GM23248 (cell line): ENCODE measurements at places on chromosomes 7 and 10.

DNA sequence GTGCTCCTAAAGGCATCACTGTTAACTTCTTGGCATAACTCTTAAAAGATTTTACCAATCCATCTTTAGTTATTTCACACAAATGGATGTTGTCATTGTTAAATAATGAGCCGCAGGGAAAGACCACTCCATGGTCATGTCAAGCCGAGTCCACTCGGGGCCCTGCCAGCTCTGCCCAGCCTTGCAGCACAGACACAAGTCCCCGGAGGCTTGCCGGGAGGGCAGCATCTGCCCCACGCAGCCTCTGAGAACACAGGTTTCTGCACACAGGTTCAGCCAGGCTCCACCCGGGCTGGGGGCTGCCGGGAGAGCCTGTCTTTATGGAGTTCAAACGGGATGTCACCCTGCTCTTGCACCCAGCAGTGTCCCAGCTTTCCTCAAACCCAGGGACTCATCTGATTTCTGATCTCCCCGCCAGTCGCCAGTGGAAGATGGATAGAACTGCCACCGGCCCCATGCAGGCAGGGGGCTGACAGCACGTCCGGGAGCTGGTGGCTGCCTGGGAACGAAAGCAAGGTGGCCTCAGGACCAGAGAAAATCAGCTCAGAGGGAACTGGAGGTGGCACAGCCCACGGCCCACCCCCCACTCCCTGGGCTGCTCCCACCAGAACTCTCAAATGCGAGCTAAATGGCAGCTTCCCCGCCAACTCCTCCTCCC lies 156.2 kb downstream of the TCERG1L start:
- no peak for DNase-seq

GRCh38 chr7:5428478-5429252 lies 5.0 kb upstream of the TNRC18 start:
- DNase-seq: peak; percentile 96

DNA sequence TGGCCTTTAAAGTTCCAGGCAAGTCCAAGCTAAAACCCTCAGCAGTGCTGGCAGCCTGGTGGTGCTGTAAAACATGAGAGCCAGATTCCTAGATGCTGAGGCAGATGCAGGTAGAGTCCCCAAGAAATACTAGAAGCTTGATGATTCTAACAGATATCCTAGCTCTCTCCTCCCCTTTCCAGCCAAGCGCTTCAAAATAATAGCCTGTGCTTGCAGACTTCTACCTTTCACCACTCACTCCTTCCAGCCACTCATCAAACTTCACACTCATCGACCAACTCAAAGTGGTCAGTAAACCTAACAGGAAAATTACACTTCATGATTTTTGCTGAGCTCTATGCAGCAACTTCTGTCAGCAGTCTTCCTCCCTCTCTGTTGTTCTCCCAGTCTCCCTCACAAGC lies 50.2 kb downstream of the LMBR1 start:
- DNase-seq: no peak

DNA sequence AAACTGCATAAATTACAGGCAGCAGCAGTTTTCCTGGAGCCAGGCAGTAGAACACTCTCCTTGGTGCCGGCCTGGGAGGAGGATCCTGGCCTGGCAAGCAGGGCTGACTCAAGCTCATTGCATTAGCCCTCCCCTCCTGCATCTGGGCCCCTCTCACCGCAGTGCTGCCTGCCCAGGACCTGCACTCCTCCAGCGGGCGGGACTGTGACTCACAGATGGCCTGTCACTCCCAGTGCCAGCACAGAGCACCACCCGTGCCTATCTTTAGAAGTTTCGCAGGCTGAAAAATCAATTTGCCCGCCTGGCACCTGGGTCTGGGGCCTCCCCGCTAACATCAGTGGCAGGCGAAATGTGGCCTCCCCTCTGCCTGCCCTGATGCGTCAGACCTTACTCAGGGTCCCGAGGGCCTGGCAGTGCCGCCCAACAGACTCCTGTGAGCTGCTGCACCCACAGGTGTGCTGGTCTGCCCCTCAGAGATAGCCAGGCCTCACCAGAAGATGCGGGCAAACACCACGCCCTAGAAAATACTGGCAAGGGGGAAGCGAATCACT lies 123.8 kb downstream of the KCNMA1 start:
- peak; percentile 95 for DNase-seq

GRCh38 chr10:132113766-132114365 lies 48.1 kb downstream of the JAKMIP3 start:
- DNase-seq: no peak

DNA sequence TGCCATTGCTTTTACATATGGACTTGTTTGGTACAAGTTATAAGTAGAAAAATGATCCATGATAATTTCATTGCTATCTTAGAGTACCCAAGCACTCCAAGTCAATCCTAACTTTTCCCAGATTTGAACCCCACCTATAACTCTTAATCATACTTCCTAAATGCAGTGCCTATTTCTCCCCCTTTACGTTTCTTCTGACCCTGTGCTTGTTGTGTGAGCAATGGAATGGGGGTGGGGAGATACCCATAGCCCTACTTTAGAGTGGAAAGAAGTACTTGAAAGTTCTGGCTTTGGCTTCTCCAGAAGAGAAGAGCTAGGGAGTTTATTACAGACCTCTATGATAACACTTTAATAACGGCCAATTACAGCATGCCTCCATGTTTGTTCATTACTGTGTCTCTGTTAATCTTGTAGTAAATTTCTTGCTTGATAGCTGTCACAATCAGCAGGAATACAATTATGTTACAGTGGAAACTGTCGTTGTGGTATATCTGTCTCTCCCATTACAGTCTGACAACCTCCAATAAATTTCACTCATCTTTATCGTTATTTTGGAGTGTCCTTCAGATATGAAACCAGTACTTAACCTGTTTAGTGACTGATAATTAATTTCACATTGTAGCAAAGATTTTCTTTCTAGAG lies 34.0 kb downstream of the CNPY1 start:
- no peak for DNase-seq

GRCh38 chr10:121525251-121526134 lies 72.8 kb downstream of the FGFR2 start:
- DNase-seq: no peak

- no peak for DNase-seq
Measured at GRCh38 chr7:41538810-41539724, 163.8 kb downstream of the INHBA start.

GRCh38 chr10:83760142-83760541 lies 379.2 kb upstream of the GHITM start:
- DNase-seq: no peak

DNA sequence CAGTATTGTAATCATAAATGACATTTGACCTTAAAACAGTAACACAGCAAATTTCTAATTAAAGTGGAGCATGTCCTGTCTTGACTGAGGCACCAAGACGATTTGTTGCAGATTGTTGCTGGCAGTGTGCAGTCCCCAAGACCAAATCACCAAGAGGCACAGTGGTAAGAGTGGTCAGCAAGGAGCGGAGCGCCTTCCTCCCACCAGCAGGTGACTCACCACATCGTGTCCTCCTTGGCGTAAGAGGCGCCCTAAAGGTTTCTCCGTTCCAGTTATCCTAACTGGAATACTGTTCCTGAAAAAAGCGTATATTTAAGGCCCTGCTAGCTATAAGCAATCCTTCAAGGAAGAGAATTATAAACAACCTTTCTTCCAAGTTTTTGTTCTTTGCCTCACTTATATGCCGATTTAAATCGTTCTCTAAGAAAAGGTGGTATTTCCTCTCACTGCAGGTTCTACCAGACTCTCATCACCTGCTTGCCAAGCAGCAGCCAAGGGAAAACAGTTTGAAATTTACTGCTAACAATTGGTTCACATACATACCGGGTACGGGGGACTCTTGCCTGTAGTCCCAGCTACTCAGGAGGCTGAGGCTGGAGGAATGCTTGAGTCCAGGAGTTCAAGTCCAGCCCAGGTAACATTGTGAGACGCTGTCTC lies 10.7 kb upstream of the REPIN1 start:
- no peak for DNase-seq
